ENCODE measurements at places on chromosomes 12 and 14.

GRCh38 chr14:91350813-91351511, 66.7 kb downstream of the CCDC88C start:
- H3K4me1 ChIP-seq = peaks cover 3% of the 10 kb centered on the region
- H3K27me3 ChIP-seq = no peaks in the 10 kb centered on the region
- DNase-seq = no peak
- no peak overlapping the region for H3K27ac ChIP-seq
- H3K4me3 ChIP-seq = no peak overlapping the region
- no peaks in the 10 kb centered on the region for H3K36me3 ChIP-seq

- no peaks in the 10 kb centered on the region for H3K36me3 ChIP-seq
- no peak for DNase-seq
- H3K4me3 ChIP-seq = peak overlapping the region; percentile 26
- no peak overlapping the region for H3K27ac ChIP-seq
- no peaks in the 10 kb centered on the region for H3K27me3 ChIP-seq
These were observed 1.3 kb downstream of the MAX start for GRCh38 chr14:65100922-65101541.

DNA sequence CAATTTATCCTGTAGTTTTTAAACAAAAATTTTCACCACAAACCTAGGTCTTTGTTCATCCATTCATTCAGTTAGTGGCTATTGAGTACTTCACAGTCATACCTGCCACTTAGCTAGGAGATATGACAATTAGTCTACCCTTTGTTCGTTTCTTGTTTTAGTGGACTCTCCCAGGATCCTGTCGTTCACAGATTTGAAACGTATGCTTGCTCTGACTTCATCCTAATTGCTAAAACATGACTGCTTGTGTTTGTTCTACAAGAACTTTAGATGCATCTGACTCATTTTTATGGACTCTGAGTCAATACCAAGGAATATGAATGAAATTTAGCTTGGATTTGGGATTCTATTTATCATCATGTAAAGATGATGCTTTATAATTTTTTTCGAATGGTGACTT, 69.5 kb downstream of the TBC1D30 start:
- H3K27ac ChIP-seq = no peak overlapping the region
- no peaks in the 10 kb centered on the region for H3K27me3 ChIP-seq
- no peak for DNase-seq

DNA sequence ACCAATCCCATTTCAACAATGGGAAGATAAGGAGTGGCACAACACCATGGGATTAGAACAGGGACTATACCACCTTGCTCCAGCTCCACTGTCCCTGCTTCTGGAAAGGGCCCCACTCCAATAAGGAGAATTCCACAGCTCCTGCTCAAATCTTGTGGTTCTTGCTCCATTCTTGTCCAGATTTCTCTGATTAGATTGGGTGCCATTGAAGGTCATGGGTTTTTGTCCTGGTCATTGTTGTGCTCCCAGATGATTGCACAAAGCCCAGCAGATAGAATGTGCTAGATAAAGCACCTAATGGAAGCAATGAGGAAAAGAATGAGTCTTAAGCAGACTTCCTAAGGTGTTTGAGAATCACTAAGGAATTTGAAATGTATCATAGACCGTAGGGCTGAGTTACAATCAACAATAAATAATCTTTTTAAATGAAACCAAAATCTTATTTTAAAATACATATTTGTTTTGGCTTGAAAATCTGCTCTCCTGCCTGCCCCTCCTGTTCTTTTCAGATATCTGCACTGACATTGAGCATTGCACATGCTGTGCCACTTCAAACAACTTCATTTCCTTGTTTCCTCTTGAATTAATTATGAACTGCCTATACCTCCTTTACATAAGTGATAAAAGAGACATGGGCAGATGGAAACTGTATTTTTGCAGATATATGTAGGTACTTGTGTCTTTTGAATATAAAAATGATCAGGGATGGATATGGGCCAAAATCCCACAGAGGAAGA, 115.9 kb downstream of the FGD4 start:
- no peak for DNase-seq
- H3K4me1 ChIP-seq = no peaks in the 10 kb centered on the region
- H3K4me3 ChIP-seq = no peak overlapping the region
- no peaks in the 10 kb centered on the region for H3K36me3 ChIP-seq

DNA sequence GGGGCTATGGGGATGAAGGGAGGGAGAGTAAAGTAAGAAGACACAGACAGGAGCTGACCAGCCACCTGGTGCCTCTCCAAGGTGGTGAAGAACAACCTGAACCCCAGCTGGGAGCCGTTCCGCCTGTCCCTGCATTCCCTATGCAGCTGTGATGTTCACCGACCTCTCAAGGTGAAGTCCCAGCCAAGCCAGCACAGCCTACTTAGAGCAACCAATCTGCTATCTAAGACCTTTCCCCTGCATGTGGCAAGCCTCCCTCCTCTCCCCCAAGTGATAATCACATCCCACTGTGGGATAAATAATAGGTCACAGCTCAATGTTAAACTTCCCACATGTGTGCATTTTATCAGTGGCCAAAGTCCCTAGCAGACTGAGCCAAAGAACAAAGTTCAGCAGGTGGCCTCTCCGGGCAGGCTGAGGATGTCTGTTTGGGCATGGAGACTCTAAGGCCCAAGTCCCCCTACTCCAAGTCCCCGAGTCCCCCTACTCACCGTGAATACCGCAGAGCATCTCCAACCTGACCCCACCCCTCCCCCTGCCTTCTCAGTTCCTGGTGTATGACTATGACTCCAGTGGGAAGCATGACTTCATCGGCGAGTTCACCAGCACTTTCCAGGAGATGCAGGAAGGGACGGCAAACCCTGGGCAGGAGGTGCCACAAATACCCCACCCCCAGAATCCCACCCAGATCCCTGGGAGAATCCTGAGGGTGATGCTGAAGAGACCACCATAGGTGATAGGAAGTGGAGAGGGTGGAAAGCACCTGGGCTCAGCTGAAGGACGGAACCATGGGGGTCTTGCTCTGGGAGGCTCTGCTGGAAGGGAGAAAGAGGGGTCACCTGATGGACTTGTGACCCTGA, 3.5 kb downstream of the CPNE6 start:
- no peaks in the 10 kb centered on the region for H3K27me3 ChIP-seq
- H3K27ac ChIP-seq = no peak overlapping the region
- no peak for DNase-seq

- DNase-seq = no peak
- no peak overlapping the region for H3K4me3 ChIP-seq
- no peaks in the 10 kb centered on the region for H3K27me3 ChIP-seq
These were observed 130.3 kb upstream of the NOS1 start for GRCh38 chr12:117491711-117492110.

GRCh38 chr14:68814238-68814538, 21.3 kb upstream of the ZFP36L1 start:
- no peaks in the 10 kb centered on the region for H3K27me3 ChIP-seq
- no peaks in the 10 kb centered on the region for H3K36me3 ChIP-seq
- no peak for DNase-seq

DNA sequence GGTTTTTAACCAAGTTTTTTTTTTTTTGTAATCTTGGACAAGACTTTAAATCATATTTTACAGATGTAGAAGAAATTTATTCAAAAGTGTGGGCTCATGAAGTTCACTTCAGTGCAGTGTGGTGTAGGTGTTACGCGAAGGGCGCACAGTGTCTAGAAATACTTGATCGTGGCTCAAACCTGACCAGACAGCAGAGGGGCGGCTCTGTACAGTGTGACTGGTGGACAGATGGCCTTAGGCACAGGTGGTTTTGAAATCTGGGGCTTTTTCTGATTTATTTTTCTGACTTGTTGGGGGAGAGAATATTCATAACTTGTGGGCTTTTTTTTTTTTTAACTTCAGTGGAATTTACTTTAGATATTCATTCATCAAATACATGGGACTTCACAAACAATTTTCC, 179.2 kb downstream of the PELI2 start:
- DNase-seq = no peak
- peaks cover 3% of the 10 kb centered on the region for H3K36me3 ChIP-seq
- H3K4me1 ChIP-seq = no peaks in the 10 kb centered on the region
- no peak overlapping the region for H3K27ac ChIP-seq

DNA sequence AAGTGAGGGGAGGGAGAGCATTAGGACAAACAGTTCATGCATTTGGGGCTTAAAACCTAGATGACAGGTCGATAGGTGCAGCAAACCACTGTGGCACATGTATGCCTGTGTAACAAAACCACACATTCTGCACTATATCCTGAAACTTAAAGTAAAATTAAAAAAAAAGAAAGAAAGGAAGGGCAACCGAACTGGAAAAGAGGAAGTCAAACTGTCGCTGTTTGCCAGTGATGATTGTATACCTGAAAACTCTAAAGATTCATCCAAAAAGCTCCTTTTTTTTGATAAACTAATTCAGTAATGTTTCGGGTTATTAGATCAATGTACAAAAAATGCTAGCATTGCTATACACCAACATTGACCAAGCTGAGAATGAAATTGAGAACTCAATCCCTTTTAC, 259.0 kb upstream of the ALG10 start:
- H3K4me3 ChIP-seq = no peak overlapping the region
- H3K4me1 ChIP-seq = no peaks in the 10 kb centered on the region
- no peaks in the 10 kb centered on the region for H3K27me3 ChIP-seq
- no peak for DNase-seq
- H3K36me3 ChIP-seq = no peaks in the 10 kb centered on the region
- no peak overlapping the region for H3K27ac ChIP-seq

GRCh38 chr14:105436891-105437722, 17.5 kb downstream of the MTA1 start:
- no peaks in the 10 kb centered on the region for H3K27me3 ChIP-seq
- H3K27ac ChIP-seq = no peak overlapping the region
- no peak overlapping the region for H3K4me3 ChIP-seq
- H3K4me1 ChIP-seq = peaks cover 3% of the 10 kb centered on the region

DNA sequence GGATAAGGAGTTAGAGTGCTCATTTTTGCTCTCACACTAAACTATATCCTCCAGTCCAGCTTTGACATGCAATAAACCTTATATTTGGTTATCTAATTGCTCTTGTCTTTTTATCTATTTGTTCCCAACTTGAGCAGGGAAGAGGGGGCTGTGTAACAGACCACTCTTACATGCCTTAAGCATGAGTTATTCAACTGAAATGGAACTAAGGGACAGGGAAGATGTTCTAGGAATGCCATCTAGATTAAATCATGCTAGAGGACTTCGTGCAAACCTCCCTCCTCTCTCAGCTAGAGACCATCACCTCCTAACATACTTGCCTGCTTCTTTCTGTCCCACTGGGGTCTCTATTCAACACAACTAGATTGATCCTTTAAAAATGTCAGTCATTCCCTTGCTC, 20.6 kb downstream of the SPX start:
- no peaks in the 10 kb centered on the region for H3K4me1 ChIP-seq
- H3K27ac ChIP-seq = no peak overlapping the region
- H3K36me3 ChIP-seq = no peaks in the 10 kb centered on the region
- no peak overlapping the region for H3K4me3 ChIP-seq

GRCh38 chr12:2792671-2793500, 1.9 kb upstream of the FKBP4 start:
- no peak overlapping the region for H3K27ac ChIP-seq
- no peak overlapping the region for H3K4me3 ChIP-seq
- no peak for DNase-seq
- H3K27me3 ChIP-seq = no peaks in the 10 kb centered on the region

DNA sequence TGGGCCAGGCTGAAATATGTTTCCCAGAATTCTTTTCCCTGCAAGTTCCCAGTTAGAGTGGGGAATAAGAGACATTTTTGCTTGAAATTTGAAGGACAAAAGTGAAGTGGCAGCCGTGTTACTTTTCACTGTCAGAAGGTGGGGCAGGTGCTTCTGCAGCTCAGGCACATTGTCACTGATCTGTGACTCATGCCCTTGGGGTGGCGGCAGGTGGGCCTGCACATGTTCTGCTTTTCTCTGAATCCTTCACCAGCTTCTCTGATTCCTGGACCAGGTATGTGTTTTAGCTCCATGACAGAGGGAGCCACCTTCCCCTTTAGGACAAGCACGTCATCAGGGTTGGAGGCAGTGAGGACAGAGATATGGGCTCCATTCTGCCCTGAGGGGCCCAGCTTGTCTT, 11.7 kb upstream of the KCNA5 start:
- H3K4me3 ChIP-seq = no peak overlapping the region
- H3K27ac ChIP-seq = no peak overlapping the region
- H3K36me3 ChIP-seq = no peaks in the 10 kb centered on the region
- H3K27me3 ChIP-seq = no peaks in the 10 kb centered on the region
- H3K4me1 ChIP-seq = no peaks in the 10 kb centered on the region
- no peak for DNase-seq

DNA sequence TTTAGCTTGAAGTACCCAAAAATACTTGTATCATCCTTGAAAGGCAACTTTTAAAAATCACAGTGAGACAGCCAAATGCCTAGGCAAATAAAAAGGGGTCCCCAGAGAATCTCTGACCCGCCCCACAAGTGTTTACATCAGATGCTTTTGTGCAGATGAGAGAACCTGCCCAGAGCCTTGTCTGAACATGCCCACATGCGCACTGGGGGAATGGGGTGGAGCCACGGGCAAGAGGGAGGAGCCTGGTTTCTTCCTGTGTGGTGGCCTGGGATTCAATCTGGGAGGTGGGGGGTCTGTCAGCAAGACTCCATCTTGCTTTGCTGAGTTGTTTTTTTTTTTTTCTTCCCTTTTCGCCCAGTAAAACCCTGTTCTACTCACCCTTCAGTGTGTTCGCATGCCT, 381.7 kb upstream of the CCDC196 start:
- H3K27me3 ChIP-seq = no peaks in the 10 kb centered on the region
- no peaks in the 10 kb centered on the region for H3K4me1 ChIP-seq
- no peak for DNase-seq
- no peak overlapping the region for H3K27ac ChIP-seq
- H3K36me3 ChIP-seq = no peaks in the 10 kb centered on the region

DNA sequence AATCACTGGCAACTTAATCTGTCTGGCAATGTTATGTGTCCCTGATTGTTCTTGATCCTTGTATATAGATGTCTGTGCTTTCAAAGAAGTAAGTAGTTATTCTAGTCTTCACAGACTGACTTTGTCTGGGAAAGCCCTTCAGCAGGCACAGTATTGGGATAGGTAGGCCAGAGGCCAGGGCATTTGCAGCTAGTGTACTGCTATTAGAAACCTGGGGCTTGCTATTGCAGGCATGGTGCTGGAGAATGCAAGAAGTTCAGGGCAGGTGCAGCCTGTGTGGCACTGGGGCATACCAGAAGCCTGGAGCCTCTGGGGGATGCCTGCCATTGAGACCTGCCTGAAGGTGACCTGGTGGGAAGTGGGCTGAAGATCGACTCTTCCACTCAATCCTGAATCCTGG, 96.3 kb downstream of the TMTC3 start:
- no peak overlapping the region for H3K4me3 ChIP-seq
- no peaks in the 10 kb centered on the region for H3K4me1 ChIP-seq
- no peak overlapping the region for H3K27ac ChIP-seq
- H3K36me3 ChIP-seq = no peaks in the 10 kb centered on the region
- no peak for DNase-seq

DNA sequence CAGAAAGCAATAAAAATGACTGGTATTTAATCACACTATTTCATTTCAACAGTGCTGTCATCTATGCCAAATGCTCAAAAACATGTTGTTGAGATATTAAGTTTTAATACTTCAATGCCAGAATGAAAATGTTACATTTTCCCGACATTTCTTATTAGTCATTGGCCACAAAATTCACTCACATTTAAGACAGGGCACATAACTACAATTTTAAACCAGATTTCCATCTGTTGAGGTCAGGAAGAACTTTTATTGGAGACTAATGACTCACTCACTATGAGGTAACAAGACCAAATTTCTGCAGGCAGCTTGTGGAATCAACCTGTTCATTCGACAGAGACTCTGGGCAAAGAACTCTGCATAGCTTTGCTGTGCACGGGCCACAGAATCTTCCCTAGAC, 36.8 kb downstream of the PPTC7 start:
- DNase-seq = no peak
- H3K36me3 ChIP-seq = no peaks in the 10 kb centered on the region
- no peak overlapping the region for H3K4me3 ChIP-seq
- H3K4me1 ChIP-seq = no peaks in the 10 kb centered on the region

- no peak overlapping the region for H3K27ac ChIP-seq
- H3K4me1 ChIP-seq = no peaks in the 10 kb centered on the region
These were observed 2.2 kb downstream of the TBPL2 start for GRCh38 chr14:55438066-55438683.

Measured in iPS DF 6.9 (cell line).